Activated T-helper 1 cell treated with anti-CD3 and anti-CD28 coated beads, Interleukin-12 subunit alpha, Interleukin-12 subunit beta, Interleukin-2, Interleukin-4 antibody, amounts not matched to agents 30 ng/mL and 10 ng/mL and 1 ng/mL, durations not matched to agents 14 hours and 24 hours and 36 hours (primary cell): ENCODE measurements at places on chromosomes 6 and 20. TPM values are rescaled to one million over a fixed set of nuclear protein-coding genes. Genes with fewer than 3 reads are reported as not detected.
A peak's percentile ranks its signal among the peaks of the same experiment; 100 is the strongest.

- no peak for DNase-seq
These were observed 31.6 kb upstream of the GJA10 start for GRCh38 chr6:89862698-89863097.

Gene RCAN2
- 0.44 and 0.59 TPM in 2 replicates for total RNA-seq

- DNase-seq: no peak
These were observed 78.7 kb downstream of the CDH26 start for GRCh38 chr20:60036746-60037499.

DNA sequence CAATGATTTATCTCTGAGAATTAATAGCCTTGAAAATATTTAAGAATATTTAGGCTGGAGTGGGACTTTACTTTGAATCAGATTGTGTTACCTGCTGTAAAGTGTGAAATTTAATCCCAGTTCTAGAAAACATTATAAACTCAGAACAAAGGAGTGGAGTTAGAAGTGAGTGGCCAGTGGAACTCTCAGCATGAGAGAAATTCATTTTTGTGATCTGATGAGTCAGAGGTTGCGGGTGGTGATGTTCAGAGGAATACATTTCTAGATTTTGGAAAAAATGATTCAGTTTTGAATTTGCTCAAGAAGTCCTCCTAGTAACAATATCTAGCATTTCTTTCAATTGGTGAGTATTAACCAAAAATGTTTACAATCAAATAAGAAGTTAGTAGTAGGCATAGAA is 167.5 kb downstream of the ZFAND3 start:
- DNase-seq: no peak

- DNase-seq: no peak
These were observed 1.7 kb upstream of the TREM1 start for GRCh38 chr6:41288030-41288753.

DNA sequence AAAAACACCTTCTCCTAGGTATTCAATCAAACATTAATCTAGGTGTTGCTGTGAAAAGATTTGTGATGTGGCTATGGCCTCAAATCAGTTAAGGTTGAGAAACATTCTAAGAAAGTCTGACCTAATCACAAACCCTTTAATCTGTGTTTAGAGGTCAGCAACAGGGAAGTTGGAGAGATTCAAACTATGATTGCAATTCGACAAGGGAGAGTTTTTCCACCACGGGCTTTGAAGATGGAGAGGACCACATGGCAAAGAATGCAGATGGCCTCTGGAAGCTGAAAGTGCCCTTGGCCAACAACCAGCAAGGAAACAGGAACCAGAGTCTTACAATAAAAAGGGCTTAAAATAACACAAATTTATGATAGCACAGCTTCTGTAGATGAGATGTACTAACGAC is 29.6 kb upstream of the LGSN start:
- no peak for DNase-seq

GRCh38 chr6:95489185-95489863 is 88.0 kb upstream of the MANEA start:
- no peak for DNase-seq

DNA sequence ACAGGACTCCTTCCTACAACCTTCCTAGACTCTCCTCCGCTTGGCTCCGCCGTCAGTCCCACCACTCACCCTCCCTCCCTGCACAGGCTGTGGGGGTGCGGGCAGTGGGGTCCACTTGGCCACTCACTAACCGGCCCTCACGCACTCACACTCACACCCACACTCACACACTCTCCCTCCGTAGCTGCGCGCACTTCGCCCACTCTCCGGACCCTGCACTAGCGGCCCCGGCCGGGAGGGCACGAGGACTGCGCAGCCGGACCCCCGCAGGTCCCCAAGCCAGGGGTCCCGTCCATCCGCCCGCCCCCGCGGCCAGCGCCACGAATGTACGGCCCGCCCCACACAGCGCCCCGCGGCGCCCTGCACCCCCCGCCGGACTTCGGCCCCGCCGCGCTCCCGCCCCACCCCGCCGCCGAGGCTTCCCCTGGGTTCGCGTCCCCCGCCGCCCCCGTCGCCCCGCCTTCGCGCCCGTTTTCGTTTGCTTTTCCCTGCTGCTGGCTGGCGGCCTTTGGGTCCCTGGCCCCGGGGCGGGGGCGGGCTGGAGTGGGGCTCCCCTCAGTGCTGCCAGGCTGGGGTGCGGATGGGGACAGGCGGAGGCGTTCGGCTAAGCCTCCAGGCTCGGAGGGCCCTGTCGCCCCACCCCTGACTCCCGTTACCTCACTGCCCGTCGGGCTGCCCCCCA is 23.0 kb upstream of the SLC22A7 start:
- peak; percentile 10 for DNase-seq

Gene HTR1B
- total RNA-seq: not detected in 2 replicates

DNA sequence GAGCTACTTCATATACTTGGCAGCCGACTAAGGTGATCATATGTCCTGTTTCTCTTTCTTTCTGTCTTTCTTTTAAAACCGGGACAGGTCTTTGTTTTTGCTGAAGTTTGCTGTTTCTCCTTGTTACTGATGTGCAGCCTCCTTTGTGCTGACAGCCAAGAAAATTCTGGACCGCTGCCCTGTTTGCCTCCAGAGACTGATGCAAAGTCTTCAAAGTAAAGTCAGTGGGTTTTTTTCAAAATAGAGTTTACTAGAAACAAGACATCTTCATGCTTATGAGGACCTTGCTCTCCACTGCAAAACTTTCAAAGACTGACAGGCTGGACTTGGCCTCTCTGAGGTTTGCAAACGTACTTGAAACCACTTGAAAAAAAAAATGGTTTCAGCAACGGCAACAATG is 510.5 kb upstream of the MAP3K7 start:
- no peak for DNase-seq

GRCh38 chr6:35665573-35665972 is 23.1 kb downstream of the FKBP5 start:
- no peak for DNase-seq

DNA sequence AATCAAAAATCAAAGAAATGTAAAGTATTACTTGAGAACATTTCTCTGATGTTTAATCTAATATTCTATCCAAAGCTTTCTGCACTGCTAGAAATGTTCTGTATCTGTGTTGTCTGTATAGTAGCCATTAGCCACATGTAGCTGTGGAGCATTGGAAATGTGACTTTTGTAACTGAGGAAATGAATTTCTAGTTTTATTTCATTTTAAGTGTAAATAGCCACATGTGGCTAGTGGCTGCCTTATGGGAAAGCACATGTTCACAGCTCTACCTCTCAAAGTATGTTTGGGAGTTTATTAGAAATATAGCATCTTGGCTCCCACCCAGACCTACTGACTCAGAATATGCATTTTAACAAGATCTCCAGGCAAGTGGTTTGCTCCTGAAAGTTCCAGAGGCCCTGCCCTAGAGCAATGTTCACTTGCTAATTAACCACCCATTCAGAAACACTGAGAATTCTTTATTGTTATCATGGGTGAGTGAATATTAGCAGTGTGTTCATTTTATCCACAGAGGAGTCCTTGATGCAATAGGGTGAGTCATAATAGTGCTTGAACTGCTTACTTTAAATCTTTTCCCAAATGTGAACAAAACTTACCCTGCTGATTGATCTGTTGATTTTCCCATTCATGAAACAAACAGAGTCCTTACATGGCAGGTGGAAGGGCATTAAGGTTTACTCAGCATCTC is 282.7 kb downstream of the PLCB1 start:
- DNase-seq: no peak

Gene CLPSL1
- total RNA-seq: not detected in 2 replicates

DNA sequence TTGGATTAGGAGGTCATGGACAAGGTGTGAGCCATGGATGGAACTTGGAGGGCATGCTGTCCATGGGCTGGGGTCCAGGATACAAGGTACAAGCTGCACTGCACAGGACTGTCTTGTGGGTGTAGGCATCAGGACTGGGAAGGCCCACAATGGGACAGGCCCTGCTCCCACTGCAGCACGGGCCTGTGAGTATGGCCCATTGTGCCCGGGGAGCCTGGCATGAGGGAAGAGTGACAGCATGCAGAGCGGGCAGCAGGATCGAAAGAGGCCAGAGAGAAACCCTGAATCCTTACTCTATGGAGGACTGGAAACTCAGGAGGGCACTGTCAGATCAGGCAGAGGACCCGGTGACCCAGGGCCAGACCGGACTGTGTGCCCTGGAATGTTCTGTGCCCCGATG is 211.3 kb downstream of the PREX1 start:
- DNase-seq: no peak

- DNase-seq: no peak
These were observed 45.2 kb downstream of the RANBP9 start for GRCh38 chr6:13666194-13667105.

DNA sequence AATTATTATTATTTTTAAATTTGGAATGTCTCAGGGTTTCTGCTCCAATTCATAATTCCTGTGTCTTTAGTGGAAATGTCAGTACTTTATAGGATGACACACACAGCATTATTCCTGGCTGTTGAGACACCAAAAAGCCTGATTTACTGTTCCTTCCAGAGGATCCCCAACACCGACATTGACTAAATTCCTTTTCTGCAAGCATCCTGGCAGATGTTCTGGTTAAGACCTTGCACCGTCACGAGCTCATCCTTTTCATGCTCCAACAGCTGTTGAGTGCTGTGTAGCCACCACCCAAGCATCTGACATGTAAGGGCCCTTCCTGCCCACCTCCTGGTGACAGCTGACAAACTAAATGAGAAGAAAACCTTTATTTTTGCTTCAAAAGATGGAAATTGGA is 284.3 kb upstream of the SULF2 start:
- no peak for DNase-seq

Gene ZBP1
- 0.15 and 0.41 TPM in 2 replicates for total RNA-seq

Gene ZKSCAN4
- 4.8 and 6.0 TPM in 2 replicates for total RNA-seq

- no peak for DNase-seq
These were observed 16.0 kb upstream of the SNTA1 start for GRCh38 chr20:33459599-33459998.

Gene PTCHD4
- total RNA-seq: not detected in 2 replicates

- no peak for DNase-seq
These were observed 142.4 kb upstream of the C6orf118 start for GRCh38 chr6:165451838-165452237.

Gene KIAA0408
- 14.7 and 16.9 TPM in 2 replicates for total RNA-seq

DNA sequence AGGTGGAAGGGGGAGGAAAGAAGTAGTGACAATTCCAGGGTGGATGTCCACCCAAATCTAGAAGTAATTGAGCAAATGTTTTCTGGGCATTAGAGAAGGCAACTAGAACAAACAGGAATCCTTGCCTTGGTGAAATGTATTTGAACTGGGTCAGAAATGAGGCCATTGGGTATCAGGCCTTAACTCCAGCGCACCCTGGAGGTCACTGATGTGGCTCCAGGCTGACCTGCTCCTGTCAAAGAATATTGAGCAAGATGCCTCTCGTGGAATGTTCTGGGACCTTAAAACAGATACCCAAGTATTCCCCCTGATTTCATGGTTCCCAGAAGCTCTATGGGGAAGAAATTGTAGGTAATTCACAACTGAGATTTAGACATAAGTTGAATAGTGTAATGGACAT is 6.9 kb downstream of the HLA-DPB1 start:
- no peak for DNase-seq

- DNase-seq: no peak
These were observed 20.5 kb downstream of the MAP7 start for GRCh38 chr6:136529710-136530109.

- no peak for DNase-seq
These were observed 57.3 kb downstream of the BCKDHB start for GRCh38 chr6:80163754-80164187.

GRCh38 chr6:148414836-148415235 is 72.2 kb downstream of the SASH1 start:
- DNase-seq: no peak

DNA sequence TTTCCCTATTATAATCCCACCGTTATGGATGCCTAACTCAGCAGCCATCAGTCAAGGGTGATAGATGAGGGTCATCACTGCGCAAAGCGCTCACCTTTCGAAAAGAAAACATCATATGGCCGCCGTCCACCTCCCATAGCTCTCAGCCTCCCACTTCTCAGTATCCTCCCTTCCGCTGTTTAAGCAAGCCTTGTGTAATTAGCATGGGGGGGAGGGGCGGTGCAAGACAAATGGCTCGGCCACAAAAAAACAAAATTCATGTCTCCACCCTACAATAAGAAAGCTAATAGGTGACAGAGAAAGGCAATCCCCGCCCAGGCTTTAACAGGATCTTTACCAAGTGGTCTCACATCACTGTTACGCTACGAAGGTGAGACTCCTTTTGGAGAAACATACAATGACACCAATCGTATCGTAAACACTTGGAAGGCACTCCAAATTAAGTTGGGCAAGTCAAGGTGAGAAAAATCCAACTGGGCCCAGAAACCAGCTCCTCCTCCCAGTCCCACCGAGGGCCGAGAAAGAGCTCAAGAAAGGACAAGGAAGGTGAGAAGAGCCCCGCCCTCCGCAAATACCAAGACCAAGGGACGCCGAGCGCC is 645 bp downstream of the DDX39B start:
- DNase-seq: peak; percentile 54

Gene NKAPL
- 0.16 TPM in 1 of 2 replicates, not detected in the other for total RNA-seq

- DNase-seq: peak; percentile 19
These were observed 23.6 kb upstream of the WFDC2 start for GRCh38 chr20:45445805-45446562.

GRCh38 chr6:33746036-33746600 is 587 bp downstream of the IP6K3 start:
- no peak for DNase-seq

Gene PCK1
- total RNA-seq: not detected in 2 replicates

Gene ADGRF1
- not detected in 2 replicates for total RNA-seq

DNA sequence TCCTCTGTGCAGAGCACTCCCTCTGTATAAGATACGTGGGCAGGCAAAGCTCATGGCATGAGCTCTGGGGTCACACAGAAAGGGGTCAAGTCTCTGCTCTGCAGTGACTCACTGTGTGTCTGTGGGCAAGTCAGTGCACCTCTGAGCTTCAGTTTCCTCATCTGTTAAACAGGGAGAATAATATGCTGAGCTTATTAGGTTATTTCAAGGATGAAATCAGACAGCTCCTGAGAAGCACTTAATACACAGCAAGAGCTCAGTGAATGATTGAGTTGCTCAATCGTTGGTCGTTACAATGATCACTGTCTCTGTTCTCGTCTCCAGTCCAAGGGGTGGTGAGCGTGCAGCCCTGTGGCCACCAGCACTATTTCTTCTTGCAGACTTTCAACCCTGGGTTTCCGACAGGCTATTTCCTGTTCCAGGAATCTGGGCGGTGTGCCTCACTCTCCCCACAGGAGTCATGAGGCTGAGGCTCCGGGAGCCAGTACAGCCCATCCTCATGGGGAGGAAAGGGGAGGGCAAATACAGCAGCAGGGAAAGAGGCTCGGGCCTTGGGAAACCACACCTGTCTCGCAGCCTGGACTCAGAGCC is 28.9 kb downstream of the KIAA1755 start:
- no peak for DNase-seq

Gene E2F1
- total RNA-seq: 77.5 and 80.6 TPM in 2 replicates

Gene FNDC1
- total RNA-seq: 0.02 TPM in 1 of 2 replicates, not detected in the other

Gene MAN1A1
- 50.1 and 52.4 TPM in 2 replicates for total RNA-seq

GRCh38 chr6:127923135-127923534 is 22.3 kb upstream of the THEMIS start:
- DNase-seq: no peak

GRCh38 chr6:4907602-4908001 is 96.2 kb downstream of the RPP40 start:
- DNase-seq: no peak

DNA sequence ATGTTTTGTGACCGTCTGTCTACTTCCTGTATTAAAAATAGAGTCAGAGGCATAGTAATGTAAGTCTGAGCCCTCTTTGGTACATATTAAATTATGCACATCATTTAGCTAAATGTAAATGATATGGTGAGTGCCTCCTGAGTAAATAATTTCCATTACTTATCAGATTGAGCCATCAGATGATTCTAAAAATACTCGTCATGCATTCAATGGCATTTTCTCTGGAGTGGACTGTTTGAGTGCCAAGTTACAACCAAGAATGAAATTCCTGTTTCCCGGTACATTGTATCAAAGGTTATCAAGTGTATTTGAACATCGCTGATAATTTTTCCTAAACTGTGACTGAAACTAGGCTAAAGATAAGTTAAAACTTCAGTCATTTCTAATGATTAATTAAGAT is 81.0 kb downstream of the AKAP7 start:
- DNase-seq: no peak
